Ascending aorta (tissue), 2 donors: ENCODE measurements at places on chromosomes 2 and 18.

DNA sequence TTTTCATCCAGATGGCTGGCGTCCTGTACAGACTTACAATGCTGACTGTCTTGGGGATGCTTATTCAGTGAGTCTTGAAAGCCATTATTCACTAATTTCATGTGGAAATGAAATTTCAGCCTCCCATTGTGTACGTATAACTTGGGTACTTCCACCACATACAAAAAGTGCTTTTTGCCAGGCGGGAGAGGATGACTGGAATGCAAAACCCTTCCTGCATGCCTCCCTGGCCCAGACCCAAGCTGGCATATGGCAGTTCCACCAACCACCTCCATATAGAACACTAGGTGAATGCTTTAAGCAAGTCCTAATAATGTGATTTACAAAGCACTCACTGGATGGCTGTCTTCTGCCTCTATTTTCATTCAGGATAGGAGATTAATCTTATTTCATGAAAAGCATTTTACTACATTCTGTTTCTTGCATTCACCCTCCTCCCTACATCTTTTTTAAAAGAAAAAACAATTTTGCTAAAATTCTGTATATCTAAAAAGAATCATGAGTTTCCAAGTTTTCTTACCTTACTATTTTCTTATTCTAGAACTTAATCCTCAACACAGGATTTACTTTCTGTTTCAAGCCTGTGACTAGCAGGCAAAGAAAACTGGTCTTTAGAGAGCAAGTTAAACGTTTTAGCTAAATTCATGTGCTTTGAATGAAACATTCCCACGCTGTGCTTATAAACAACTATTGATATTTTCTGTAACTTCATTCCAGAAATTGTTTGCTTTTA, 327.6 kb downstream of the NCKAP5 start:
- no peak for DNase-seq

- DNase-seq: no peak
These were observed 316.4 kb downstream of the DSEL start for GRCh38 chr18:67199993-67200617.

DNA sequence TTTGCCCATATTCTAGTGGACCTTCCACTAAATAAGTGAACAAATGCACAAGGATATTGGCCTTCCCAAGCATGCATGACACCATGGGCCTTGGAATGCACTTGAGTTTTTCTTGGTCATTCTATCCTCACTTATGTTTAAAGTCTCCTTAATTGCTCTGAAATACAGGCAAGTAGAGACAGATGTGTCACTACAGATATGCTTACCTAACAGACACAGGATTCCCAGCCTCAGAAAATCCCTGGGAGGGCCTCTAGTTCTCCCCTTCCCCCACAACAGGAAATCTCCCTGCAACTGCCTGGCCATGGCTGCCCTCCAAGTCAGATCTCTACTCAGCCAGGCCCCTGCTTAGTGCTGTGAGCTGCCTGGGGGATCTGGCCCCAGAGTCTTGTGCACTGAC, 445.2 kb downstream of the IRS1 start:
- DNase-seq: no peak

DNA sequence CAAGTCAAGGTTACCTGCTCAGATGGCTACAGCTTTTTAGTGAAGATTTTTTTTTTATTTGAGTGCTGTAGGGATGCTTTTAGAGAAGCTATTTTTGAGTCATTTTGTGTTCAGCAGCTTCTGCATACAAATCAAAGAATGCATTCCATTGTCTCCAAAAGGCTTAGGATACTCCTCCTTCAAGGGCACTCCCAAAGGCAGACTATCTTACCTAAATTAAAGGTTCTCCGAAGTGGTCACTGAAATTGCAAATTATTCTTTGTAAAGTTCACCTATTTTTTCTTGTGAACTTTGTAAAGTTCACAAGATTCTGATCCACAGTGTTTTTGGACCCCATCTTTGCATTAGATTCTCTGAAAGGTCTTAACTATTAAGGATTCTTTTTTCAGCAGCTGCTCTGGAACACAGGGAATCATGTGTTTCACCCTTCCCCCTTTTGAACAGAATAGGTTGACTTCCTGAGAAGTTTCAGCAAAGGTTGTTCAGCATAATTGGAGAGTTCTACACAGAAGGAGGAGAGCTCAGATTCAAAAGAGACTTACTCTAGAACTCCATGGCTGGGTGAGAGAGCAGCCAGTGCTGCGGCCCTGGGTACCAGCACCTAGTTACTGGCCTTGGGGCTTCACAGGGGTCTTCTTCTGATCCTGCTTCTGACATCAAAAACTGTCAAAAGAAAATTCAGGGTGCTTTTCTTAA, 14.5 kb downstream of the CLIP4 start:
- DNase-seq: no peak

GRCh38 chr2:115635430-115635829, 1193.0 kb downstream of the DPP10 start:
- DNase-seq: no peak

- no peak for DNase-seq
These were observed 5.1 kb downstream of the AGPS start for GRCh38 chr2:177397481-177398289.

GRCh38 chr2:18703555-18703954, 114.2 kb upstream of the NT5C1B start:
- DNase-seq: no peak

DNA sequence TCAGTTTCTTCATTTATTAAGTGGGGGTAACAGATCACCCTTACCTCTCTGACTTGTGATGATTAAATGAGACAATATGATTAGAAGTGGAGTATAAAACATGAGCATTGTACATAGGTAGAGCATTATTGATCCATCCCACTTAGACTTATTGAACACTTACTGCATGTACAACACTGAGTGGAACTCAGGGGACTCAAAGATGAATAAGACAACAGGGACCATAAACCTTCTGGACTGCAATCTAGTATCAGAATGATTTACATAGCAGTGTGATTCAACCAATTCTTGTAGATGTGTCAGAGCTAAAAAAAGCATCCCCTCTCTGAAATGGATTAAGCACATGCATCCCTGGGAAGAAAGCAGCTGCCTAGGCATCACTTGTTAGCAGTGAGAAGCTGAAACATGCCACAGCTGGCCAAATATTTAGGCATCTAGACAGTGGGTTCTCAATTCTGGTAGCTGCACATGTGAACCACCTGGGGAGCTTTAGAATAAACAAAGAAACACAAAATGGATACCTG, 111.5 kb downstream of the CYRIA start:
- no peak for DNase-seq

DNA sequence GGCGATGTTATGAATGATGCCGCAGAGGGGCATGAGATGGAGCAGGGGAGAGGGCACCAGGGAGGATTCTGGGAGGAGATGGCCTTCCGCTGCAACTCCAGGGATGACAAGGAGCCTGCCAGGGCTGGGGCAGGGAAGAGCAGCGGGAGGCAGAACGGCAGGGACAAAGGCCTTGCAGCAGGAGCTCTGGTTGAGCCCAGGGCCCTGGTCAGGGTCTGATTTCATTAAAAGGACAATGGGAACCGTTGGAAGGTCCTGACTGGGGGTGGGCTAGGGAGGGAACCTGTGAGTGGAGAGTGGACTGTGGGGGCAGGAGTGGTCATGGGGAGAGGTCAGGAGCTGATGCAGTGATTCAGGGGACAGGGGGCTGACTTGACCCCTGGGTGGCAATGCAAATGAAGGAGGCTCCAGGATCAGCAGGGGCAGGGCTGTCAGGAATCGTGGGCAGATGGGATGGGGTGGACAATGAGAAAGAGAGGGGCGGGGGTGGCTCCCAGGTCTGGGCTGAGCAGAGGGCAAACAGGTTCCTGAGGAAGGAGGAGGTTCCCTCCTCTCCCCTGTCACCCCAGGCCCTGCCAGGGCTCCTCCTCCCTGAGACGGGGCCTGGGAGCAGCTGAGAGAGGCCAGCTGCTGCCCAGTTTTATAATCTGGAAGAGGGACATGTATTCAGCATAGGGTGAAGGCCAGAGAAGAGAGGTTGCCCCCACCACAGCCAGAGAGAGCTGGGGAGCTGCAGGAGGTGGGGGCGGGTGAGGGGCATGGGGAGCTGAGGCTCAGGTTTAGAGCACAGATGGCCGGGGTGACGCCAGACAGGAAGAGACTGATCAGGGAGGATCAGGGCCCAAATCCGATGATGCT, 7.3 kb upstream of the DUSP2 start:
- DNase-seq: no peak

DNA sequence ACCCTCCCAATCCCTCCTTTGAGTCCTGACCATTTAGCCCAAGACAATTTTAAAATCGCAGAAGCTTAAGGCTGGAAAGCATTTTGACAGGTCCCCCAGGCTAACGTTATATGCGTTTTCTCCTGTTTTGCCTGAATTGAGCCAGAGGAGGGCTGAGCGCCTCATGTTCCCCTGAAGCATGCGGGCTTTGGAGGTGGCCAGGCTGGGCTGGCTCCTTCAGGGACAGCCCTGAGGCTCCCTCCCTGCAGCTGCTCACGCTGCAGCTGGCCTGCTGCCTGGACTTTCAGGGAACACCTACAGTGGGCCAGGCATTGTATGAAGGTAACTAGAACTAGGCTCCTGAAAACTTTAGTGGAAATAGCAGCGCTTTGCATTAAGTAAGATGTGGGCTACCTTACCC, 179.2 kb downstream of the ACKR3 start:
- no peak for DNase-seq

- no peak for DNase-seq
These were observed 59.8 kb upstream of the XDH start for GRCh38 chr2:31474296-31474695.

GRCh38 chr2:25692143-25692542, 18.8 kb upstream of the DTNB start:
- no peak for DNase-seq

- no peak for DNase-seq
These were observed 19.4 kb upstream of the RMND5A start for GRCh38 chr2:86700690-86701089.

DNA sequence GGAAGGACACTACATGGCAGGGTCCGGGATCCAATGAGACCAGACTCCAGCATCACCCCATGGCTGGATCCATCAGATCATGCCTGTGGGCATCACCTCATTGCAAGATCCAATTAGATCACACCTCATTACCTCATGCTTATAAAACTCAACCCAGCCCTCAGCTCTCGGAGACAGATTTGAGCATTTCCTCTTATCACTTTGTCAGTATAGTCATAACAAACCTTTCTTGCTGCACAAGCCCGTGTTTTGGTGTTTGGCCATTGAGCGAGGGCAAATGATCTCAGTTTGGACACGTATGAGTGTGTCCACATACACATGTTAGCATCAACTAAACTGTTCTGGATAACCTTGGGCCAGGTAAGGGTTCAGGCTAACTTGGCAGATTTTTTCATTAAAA, 58.8 kb downstream of the CCDC195 start:
- DNase-seq: no peak

DNA sequence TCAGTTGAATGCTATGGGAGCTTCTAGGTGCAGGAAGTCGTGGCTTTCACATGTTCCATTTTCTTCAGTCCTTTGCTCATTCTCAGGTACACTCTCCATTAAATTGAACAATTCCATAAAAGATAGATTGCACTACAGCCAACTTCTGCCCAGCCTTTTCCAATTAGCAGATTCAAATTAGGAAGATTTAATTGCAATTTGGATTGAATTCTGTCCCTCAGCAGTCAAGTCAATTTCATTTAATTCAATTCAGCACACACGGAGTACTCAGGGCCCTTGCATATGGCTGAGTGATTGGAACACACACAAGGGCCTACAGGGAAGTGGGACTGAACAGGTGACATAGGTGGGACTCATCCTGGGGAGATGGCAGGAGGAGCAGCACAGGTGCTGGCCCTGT, 220.4 kb downstream of the LOXHD1 start:
- no peak for DNase-seq

DNA sequence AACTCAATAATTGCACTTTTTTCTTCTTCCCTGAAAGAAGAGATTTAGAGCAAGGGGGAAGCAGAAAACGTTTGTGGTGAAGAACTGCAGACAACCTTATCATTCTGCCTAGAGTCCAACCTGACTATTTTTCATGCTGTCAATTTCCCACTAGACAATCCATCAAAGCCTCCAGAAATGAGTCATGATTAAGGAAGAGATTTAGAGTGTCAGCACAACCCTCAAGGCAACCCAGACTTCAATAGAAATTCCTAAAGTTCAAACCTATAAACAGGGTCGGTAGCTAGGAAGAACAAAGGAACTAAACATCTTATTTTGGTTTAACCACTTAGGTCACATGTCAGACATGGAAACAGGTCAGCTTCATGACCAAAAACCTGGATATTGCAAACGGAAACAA, 86.9 kb downstream of the SLC25A12 start:
- no peak for DNase-seq

DNA sequence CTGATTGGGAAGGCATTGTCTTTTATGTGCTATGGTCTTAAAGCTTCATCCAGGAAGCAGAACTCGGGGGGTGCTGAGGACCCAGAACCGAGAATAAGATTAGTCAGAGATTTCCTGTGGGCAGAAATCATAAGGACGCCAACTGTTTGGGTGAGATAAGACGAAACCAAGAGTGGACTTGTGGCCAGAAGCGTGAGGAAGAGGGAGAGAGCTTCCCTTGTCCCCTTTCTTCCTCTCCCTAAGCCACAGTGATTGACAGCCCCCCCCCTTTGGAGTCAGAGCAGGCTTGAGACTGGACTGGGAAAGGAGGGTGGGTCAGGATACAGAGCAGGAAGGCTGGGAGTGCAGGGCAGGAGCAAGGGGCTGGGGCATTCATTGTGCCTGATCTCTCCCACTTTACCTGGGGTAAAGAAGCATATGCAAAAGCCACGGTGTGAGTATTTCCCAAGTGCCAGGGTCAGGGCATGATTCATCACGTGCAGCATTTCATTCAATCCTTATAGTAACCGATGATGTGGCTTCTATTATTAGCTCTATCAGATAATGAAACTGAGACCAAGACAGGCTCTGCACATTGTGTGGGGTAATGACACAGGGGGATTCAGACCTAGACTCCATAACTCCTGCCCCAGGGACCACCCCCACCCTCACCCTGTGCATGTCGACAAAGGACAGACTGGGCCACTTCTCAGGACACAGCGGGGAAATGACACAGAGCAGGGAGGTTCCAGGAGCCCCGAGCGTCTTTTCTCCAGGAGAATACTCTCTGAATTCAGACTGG, 3.0 kb upstream of the IL1RN start:
- DNase-seq: no peak

DNA sequence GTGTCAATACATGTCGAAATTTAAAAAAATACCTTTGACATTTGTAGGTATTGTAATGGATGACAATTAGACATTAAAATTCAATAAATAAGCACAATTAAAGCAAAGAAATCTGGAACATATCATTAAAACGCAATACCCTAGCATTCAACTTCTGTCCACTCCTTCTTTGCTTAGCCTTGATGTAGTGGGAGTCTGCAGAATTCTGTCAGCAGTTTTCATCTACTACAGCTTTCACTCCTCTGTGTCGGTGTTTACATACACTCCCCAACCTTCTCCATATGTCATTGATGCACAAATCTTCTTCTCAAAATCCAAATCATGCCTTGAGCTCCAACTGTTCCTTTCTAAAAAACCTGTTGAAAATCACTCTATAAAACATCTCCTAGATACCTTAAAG, 1380.6 kb downstream of the DSC3 start:
- DNase-seq: no peak
